ENCODE measurements at places on chromosomes 4 and X.

GRCh38 chr4:6769233-6769988, 13.1 kb upstream of the KIAA0232 start:
- no peak for DNase-seq

DNA sequence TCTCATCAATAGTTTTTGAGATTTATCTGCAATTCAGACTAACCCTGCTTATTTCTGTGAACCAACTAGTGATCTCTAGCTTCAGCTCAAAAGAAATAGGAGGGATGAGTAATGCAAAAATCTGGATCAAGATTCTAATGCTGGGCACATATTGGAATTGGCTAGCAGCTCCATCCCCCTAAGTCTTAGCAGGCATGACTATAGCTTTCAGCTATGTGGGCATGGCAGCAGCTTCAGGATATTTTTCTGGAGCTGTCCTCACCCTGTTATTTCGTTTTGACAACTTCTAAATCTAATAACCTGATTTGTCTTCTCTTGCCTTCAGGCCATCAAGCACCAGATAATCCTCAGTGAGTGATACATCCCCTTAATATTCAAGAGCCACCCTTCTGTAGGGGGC, 50.8 kb upstream of the GNPDA2 start:
- DNase-seq = no peak

DNA sequence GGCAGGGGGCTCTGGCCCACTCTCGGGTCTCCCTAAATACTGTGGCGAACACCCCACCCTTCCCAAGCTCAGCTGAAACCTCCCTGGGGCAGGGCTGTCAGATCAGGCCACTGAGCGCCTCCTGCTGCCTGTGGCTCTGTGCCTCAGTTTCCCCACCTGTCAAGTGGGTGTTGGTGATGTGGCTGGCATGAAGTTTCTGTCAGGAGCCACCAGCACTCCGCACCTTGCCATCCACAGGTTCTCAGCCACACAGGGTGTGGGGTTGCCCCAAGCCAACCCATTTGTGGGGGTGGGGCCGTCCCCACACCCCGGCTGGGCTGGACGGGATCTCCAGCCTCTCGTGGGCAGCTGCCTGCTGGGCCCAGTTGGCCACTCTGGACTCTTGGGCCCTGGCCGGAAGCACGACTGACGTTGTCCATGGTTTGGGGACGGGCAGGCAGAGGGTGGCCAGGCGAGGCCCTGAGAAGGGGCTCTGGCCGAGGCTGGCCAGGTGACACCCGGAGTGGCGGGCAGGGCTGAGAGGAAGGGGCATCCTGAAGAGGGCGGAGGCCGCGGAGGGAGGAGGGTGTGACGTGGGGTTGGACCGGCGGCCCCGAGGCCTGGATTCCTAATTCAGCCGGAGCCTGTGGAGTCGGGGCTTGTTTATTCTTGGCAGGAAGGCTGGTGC, 5.5 kb upstream of the FGFR3 start:
- no peak for DNase-seq

GRCh38 chrX:93428497-93428896, 244.9 kb downstream of the NAP1L3 start:
- no peak for DNase-seq

GRCh38 chr4:125483278-125483677, 168.5 kb downstream of the FAT4 start:
- no peak for DNase-seq

DNA sequence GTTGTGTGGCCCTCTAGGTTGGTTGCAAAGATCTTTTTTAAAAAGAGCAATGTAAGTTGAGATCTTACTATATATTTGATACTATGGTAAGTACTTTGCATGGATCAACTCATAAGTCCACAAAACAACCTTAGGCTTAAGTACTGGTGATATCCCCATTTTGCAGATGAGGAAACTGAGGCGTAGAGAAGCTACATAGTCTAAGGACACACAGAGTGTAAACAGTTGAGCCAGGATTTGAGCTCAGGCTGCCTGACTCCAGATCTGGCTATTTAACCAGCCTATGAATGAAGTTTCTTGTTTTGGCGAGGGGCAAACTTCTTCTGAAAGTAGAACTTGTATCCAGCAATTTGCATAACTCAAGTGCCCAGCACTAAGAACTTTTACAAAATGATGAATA, 38.6 kb upstream of the STX18 start:
- no peak for DNase-seq

DNA sequence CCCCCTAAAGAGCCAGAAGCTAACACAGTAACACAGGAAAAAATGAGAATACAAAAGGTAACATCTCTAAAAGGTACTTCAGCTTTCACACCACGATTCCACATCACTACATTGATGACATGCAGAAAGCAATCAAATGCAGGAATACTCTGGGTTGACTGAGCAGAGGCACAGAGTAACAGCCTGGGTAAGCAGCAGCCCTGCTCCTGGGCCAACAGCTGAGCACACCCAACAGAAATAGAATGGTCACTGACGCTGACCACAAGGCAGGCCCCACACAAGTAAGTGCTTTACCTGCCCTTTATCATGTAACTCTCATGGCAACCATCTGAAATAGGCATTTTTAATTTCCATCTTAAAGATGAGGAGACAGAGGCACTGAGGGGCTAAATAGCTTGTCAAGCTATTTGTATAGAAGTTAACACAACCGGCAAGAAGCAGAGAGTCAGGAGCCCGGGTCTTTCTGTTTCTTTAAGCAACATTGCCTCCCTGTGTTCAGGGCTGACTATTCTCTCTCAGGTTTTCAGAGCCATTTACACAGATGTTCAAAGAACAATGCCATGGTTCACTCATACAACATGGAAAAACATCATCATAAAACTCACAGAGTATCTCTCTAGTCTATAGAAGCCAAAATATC, 168.9 kb downstream of the ZNF674 start:
- DNase-seq = peak; percentile 7

GRCh38 chr4:73053974-73054480, 15.5 kb downstream of the COX18 start:
- DNase-seq = no peak

GRCh38 chr4:154807042-154807630, 26.1 kb downstream of the RBM46 start:
- no peak for DNase-seq

DNA sequence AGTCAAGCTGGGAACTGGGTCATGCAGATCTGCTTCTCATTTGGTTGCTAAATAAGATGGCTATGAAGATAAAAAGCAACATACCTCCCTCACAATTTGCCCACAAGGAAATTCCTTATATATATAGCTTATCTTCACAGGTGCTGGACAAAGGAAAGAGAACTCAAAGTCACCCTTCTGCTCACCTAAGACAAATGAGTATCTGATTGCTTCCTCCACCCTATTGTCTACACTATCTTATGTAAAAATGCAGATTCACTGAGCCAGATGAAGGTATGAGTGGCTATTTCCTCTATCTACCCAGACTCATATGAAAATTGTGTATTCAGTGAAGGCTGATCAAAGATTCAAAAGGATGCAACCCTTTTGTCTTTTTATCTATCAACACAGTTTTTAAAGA, 50.8 kb downstream of the CHM start:
- DNase-seq = no peak

- no peak for DNase-seq
These were observed 882 bp upstream of the STIM2 start for GRCh38 chr4:26859762-26860156.

DNA sequence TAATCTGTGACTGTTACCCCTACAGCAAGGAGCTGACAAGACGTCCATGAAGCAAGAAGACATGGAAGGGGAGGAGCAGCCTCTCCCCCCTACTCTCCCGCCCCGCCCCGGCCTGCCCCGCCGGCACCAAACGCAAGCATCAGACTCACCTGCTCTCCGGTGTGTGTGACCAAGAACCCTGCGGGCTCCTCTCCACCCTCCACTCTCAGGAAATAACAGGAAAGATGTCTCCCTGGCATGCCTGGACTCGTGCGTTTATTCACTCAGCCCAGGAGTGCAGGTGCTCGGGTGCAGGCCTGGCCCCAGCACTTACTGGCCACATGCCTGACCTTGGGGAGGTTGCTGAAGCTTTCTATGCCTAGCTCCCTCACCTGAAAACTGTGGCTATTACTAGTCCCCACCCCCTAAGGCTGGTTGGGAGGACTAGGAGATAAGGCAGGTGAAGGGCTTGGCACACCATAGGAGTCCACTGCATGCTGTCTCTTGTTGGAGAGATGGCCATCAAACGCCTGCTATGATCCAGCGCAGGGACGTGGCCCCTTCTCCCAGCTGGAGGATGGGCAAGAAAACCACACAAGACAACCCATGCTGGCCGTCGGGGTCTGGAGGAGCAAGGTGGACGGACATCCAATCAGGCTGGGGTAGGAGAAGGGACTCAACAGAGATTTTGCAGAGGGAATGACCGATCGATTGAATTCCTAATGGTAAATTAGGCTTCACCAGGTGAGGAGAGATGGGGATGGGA, 34.9 kb upstream of the CLDN24 start:
- DNase-seq = no peak

GRCh38 chrX:55488593-55489313, 895 bp downstream of the USP51 start:
- peak; percentile 51 for DNase-seq

- DNase-seq = no peak
These were observed 161.5 kb upstream of the SFRP2 start for GRCh38 chr4:153950100-153950979.

DNA sequence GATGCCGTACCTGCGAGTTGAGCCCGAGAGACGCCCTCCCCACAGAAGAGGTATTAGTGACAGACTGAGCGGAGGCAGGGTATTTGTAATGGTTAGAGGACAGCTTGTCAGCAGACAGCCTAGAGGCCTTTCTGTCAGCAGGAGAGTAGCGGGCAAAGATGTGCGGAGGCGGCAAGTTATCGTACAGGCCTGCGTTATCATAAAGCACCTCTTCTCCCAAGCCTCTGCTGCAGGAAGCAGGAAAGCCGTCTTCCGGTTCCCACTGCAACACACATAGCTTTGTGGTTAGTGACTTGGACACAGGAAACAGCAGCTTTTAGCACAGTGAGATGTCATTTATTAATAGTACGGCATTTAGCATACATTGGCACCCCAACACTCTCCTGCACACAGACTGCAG, 158.3 kb downstream of the AFAP1 start:
- no peak for DNase-seq

GRCh38 chr4:7956934-7957656, 17.4 kb upstream of the AFAP1 start:
- DNase-seq = no peak

DNA sequence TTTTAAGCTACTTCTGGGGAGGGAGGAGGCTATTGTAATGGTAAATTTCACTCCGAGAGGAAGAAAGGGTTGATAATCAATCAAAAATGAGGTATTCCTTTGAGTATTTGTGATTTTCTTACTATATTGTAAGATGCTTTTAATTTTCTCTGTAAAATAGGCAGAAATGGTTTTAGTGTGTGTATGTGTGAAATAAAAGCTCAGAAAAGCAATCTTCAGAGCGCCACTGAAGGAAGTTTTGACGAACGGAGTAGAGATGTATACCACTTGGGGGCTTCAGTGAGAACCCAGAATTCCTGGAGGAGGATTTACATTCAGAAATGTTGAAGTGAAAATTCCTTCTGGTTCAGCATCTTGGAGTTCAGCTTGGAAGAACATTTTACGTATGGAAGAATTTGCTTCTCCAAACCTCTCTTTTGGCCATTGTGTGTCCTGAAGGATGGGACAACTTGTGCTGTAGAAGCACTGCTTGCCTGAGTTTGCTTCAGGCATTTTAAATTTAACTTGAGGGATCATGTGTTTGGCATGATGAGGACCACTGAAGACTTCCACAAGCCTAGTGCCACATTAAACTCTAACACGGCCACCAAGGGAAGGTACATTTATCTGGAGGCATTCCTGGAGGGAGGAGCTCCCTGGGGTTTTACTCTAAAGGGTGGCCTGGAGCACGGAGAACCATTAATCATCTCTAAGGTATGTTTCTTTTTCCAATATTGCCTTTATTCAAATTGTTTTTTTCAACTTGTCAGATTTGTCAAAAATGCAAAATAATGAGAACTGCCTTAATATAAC, 695 bp downstream of the SHROOM3 start:
- no peak for DNase-seq

DNA sequence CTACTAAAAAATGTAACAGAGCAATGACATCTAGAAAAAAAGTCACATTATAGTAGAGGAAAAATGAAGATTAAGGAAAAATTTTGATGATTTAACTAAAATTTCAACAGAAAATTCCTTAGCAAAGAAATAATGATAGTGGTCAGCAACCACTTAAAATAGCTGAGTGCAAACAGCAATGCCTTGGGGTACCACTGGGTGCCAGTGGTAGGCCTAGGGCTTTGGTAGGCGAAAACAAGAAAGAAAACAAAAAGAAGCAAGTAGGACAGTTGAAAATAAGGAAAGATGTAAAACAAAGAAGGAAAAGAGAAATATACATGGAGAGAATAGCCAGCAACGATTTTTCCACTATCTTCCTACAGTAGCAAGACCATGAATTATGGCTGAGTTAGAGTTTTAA, 313.5 kb upstream of the IRS4 start:
- DNase-seq = no peak

DNA sequence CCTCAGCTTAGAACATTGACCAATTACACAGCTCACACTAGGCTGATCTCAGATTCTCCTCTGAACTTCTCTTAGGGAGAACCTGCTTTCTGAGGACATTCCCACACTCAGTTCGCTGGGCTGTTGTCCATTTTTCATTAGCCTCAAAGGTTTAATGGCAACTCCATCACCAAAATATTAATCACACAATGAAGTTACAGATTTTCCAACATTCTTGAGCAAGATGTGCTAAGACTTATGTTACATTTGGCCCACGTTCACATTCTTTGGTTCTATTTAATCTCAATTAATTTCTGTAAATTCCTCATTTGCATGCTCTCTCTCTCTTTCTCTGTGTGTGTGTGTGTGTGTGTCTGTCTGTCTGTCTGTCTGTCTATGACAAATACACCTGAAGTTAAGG, 82.3 kb upstream of the EDNRA start:
- DNase-seq = no peak

GRCh38 chr4:28709891-28710290, 1849.2 kb downstream of the STIM2 start:
- no peak for DNase-seq

- no peak for DNase-seq
These were observed 5.0 kb downstream of the PNCK start for GRCh38 chrX:153668423-153669173.

DNA sequence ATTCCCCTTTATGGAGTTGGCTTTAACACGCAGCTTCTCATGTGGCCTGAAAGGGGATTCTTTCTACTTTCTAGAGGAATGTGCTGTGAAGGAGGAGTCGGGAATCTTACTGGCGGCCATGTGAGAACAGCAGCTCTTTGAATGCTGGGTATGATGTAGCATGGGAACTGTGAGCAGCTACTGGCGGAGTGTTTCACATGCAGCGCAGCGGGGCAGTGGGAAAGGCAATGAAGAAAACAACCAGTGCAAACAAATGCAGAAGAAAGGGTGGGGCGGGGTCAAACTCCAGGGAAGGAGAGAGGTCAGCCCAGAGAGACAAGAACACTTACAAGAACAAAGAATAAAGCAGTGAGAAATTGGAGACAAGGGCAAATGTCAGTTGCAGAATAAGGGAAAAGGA, 363.8 kb upstream of the FTHL17 start:
- DNase-seq = no peak

GRCh38 chr4:60657807-60658206, 542.3 kb upstream of the ADGRL3 start:
- no peak for DNase-seq

GRCh38 chr4:8167291-8167690, 8.7 kb upstream of the ABLIM2 start:
- DNase-seq = no peak

GRCh38 chr4:159463235-159463634, 360.4 kb downstream of the RAPGEF2 start:
- no peak for DNase-seq

GRCh38 chrX:48927123-48927522, 8.3 kb upstream of the PIM2 start:
- no peak for DNase-seq
